Neural progenitor cell (in vitro differentiated cells): ENCODE measurements at places on chromosomes 5 and 9. TPM values are rescaled to one million over a fixed set of nuclear protein-coding genes. Genes with fewer than 3 reads are reported as not detected.
A peak's percentile ranks its signal among the peaks of the same experiment; 100 is the strongest.

GRCh38 chr9:123164285-123164684 lies 104.1 kb downstream of the STRBP start:
- no peak overlapping the region for H3K27ac ChIP-seq
- no peaks in the 10 kb centered on the region for H3K36me3 ChIP-seq
- no peaks in the 10 kb centered on the region for H3K27me3 ChIP-seq
- H3K4me3 ChIP-seq, result no peak overlapping the region
- no peaks in the 10 kb centered on the region for H3K4me1 ChIP-seq

DNA sequence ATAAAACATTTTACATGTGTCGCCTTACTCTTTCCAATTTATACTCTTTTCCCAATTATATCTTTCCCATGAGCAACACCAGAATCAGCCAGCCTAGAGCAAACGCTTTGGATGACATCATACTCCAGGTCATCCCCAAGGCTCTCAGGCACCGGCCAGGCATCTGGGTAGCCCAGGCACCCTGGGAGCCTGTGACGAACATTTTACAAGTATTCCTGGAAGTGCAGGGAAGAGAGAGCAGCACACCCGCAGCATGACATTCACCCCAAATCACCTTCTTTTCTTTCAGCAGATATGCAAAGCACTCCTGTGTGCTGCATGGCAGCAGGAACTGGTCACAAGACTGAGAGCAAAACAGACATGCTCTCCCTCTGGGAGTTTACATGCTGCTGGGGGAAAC lies 75.7 kb upstream of the SMIM23 start:
- H3K36me3 ChIP-seq, result no peaks in the 10 kb centered on the region
- H3K27me3 ChIP-seq, result no peaks in the 10 kb centered on the region
- no peak overlapping the region for H3K27ac ChIP-seq
- DNase-seq, result no peak
- no peaks in the 10 kb centered on the region for H3K4me1 ChIP-seq

DNA sequence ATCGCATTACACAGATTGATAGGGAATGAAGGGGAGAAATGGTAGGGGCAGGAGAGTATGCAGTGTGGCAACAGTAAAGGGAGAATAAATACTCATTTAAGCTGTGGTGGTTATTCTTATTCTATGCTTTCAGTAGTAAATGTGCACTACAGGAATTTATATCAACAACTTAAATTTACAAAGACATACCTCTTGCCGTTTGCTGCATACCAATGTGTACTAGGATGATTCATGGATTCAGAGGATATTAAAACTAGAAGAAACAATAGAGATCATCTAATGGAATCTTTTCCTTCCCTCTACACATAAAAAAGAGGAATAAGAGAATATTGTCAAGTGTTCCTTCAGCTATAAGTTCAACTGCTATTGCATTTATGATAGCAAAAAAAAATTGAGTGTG lies 103.3 kb upstream of the RASA1 start:
- no peak for DNase-seq
- no peak overlapping the region for H3K27ac ChIP-seq
- H3K36me3 ChIP-seq, result no peaks in the 10 kb centered on the region
- no peak overlapping the region for H3K4me3 ChIP-seq

DNA sequence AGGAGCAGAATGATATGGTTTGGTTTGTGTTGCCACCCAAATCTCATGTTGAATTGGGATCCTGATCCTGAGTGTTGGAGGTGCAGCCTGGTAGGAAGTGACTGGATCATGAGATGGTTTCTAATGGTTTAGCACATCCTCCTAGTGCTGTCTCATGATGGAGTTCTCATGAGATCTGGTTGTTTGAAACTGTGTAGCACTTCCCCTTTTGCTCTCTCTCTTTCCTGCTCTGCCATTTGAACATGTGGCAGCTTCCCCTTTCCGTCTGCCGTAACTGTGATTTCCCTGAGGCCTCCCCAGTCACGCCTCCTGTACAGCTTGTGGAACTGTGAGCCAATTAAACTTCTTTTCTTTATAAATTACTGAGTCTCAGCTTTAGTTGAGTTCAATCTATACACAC lies 756.8 kb upstream of the CDH6 start:
- H3K4me3 ChIP-seq, result no peak overlapping the region
- no peaks in the 10 kb centered on the region for H3K27me3 ChIP-seq
- no peaks in the 10 kb centered on the region for H3K4me1 ChIP-seq
- DNase-seq, result no peak
- no peak overlapping the region for H3K27ac ChIP-seq
- H3K36me3 ChIP-seq, result no peaks in the 10 kb centered on the region

DNA sequence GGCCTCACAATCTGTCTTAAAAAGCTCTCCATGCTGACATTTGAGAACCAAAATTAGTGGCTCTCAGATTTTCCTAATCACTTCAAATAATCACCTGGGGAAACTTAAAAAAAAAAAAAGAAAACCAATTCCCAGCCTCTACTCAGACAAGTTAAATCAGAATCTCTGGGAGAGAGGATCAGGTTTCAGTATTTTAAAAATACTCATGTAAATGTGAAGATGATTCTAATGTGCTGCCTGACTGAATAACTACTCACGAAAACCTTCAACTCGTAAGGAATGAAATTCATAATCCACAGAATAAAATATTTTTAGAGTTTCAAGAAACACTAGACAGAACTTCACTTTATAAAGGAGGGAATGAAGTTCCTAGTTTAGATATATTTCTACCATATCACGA lies 114.4 kb downstream of the SVEP1 start:
- H3K4me1 ChIP-seq, result no peaks in the 10 kb centered on the region
- H3K4me3 ChIP-seq, result no peak overlapping the region
- no peaks in the 10 kb centered on the region for H3K36me3 ChIP-seq
- DNase-seq, result no peak

GRCh38 chr9:92425474-92425873 lies 1.2 kb upstream of the OMD start:
- no peaks in the 10 kb centered on the region for H3K4me1 ChIP-seq
- H3K4me3 ChIP-seq, result no peak overlapping the region
- no peaks in the 10 kb centered on the region for H3K36me3 ChIP-seq
- DNase-seq, result no peak

DNA sequence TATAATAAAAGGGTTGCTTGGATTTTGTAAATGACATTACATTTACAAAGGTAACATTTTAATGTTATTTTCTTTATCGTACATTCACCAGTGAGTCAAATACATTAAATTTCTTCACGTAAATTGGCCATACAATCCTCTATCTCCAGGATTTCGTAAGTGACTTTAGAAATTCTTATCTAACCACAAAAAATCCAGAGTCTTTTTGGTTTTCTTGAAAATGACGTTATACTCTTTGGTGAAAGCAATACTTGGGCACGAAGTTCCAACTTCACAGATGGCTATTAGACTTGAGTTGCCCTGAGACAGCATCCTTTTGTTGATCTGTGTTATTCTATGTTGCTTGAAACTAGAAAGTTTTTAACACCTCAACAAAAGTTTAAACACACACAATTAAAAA lies 87.4 kb upstream of the CDH10 start:
- no peak overlapping the region for H3K27ac ChIP-seq
- DNase-seq, result no peak
- H3K36me3 ChIP-seq, result no peaks in the 10 kb centered on the region
- no peaks in the 10 kb centered on the region for H3K4me1 ChIP-seq

GRCh38 chr5:25619273-25619672 lies 974.5 kb upstream of the CDH10 start:
- DNase-seq, result no peak
- no peaks in the 10 kb centered on the region for H3K27me3 ChIP-seq
- no peaks in the 10 kb centered on the region for H3K36me3 ChIP-seq
- H3K4me3 ChIP-seq, result no peak overlapping the region
- no peaks in the 10 kb centered on the region for H3K4me1 ChIP-seq

GRCh38 chr5:15004506-15004905 lies 132.9 kb upstream of the ANKH start:
- H3K27ac ChIP-seq, result no peak overlapping the region
- no peak for DNase-seq
- no peak overlapping the region for H3K4me3 ChIP-seq
- H3K36me3 ChIP-seq, result no peaks in the 10 kb centered on the region
- H3K4me1 ChIP-seq, result no peaks in the 10 kb centered on the region

- H3K4me1 ChIP-seq, result peaks cover 22% of the 10 kb centered on the region
- no peak overlapping the region for H3K27ac ChIP-seq
- H3K27me3 ChIP-seq, result no peaks in the 10 kb centered on the region
- DNase-seq, result no peak
- H3K4me3 ChIP-seq, result no peak overlapping the region
These were observed 321.5 kb downstream of the NTRK2 start for GRCh38 chr9:84990850-84991513.

DNA sequence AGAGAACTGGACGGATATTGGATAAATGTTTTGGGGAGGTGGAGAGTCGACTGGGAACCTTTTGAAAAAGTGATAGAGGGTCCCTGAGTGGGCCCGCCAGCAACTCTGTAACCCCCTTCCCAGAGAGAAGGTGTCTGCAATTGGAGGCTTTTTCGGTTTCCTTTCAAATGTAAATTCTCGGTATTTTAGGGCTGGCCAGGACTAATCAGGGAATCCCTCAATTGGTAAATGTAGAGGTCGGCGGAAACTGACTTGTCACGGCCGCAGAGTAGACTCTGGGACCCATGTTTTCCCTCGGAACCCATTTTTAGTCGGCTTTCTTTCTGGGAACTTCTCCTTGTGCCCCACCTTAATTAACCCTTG lies 524 bp downstream of the CCNB1 start:
- peaks cover 19% of the 10 kb centered on the region for H3K36me3 ChIP-seq
- peaks cover 21% of the 10 kb centered on the region for H3K4me1 ChIP-seq
- H3K4me3 ChIP-seq, result peak overlapping the region; percentile 72
- no peaks in the 10 kb centered on the region for H3K27me3 ChIP-seq
- peak; percentile 36 for DNase-seq

DNA sequence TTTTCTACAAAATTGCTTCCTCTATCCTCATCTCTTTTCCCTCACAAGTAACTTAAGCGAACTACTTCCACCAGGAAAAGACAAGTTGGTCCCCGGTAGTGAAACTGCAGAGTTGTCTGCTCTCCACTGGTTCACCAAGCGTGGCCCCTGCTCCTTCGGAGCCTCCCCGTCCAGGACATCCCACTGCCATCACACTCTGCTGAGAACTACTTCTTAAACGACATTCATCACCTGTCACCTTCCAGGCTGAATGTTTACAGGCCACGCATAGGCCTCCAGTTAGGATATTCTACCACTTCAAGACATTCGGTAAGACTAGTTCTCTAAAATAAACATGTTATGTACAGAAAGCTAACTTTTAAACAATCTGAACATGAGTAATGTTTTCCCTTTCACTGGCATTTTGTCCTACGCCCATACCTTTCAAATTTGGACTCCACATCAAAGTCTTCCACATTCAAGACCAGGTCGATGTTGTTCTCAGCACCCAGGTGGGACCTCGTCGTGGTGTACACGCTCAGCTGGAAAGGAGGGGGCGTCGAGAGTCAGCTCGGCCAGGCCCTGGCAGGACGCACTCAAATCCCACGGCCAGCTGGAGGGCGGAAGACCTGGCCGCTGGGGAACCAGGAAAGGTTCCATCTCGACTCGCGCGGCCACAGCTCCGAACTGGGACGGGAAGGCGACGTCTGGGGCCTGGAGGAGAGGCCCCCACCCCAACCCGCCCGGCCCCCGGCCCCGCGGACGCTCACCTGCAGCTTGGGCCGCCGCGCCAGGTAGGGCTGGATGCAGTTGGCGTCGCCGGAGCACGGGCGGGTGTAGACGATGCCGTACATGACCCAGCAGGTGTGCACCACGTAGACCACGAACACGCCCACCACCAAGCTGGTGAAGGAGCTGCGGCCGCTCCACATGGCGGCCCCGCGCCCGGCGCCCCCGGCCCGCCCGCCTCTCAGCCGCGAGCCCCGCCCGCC lies 683 bp downstream of the CLPTM1L start:
- H3K27me3 ChIP-seq, result no peaks in the 10 kb centered on the region
- H3K4me3 ChIP-seq, result peak overlapping the region; percentile 92
- H3K4me1 ChIP-seq, result peaks cover 10% of the 10 kb centered on the region
- DNase-seq, result peak; percentile 39
- H3K36me3 ChIP-seq, result no peaks in the 10 kb centered on the region

DNA sequence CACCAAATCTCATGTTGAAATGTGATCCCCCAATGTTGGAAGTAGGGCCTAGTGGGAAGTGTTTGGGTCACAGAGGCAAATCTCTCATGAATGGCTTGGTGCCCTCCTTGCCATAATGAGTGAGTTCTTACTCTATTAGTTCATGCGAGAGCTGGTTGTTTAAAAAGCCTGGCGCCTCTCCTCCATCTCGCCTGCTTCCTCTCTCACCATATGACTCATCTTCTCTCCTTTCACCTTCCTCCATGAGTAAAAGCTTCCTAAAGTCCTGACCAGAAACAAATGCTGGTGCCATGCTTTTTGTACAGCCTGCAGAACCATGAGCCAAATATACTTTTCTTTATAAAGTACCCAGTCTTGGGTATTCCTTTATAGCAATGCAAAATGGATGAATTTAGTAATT lies 20.9 kb upstream of the ARHGAP26 start:
- no peak overlapping the region for H3K4me3 ChIP-seq
- H3K27ac ChIP-seq, result no peak overlapping the region
- H3K36me3 ChIP-seq, result no peaks in the 10 kb centered on the region

DNA sequence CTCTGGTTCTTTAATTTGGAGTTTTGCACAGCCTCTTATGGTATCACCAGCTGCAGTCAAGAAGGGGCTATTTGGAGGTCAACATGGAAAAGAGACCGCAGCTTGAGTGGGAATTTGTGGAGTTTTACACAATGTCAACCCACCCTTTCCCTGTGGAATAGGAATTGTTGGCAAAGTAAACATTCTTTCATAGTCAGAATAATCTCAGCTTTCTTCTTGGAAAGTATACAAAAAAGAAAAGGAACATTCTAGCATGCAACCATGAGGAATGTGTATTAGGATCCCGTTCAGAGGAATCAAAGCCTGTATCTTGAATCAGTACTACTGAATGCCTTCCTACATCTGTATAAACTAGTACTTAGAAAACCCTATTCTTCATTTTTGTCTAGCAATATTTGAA lies 107.6 kb downstream of the LURAP1L start:
- H3K4me3 ChIP-seq, result no peak overlapping the region
- H3K36me3 ChIP-seq, result no peaks in the 10 kb centered on the region
- no peak overlapping the region for H3K27ac ChIP-seq
- DNase-seq, result no peak
- no peaks in the 10 kb centered on the region for H3K4me1 ChIP-seq

DNA sequence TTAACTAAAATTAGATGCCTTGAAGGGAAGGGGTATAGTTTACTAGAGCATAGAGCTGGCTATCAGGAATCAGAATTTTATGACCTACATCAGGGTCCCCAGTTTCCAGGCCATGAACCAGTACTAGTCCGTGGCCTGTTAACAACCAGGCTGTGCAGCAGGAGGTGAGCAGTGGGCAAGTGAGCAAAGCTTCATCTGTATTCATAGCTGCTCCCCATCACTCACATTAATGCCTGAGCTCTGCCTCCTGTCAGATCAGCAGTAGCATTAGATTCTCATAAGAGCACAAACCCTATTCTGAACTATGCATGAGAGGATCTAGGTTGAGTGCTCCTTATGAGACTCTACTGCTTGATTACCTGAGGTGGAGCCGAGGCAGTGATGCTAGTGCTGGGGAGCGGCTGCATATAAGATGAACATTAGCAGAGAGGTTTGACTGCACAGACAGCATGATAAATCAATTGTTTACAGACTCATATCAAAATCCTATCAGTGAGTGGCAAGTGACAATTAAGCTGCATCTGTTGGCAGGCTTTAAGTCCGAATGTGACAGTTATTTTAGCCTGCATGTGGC lies 44.6 kb downstream of the TAF11L14 start:
- H3K27ac ChIP-seq, result no peak overlapping the region
- H3K36me3 ChIP-seq, result no peaks in the 10 kb centered on the region
- no peaks in the 10 kb centered on the region for H3K4me1 ChIP-seq
- no peak for DNase-seq
- H3K27me3 ChIP-seq, result no peaks in the 10 kb centered on the region

The DAB2IP gene
- 24.3 and 41.7 TPM in 2 replicates for total RNA-seq

The CENPK gene
- total RNA-seq, result 73.7 and 134 TPM in 2 replicates

The GOLM1 gene
- 73.7 and 83.5 TPM in 2 replicates for total RNA-seq

The TNFAIP8 gene
- total RNA-seq, result 35.6 and 40.6 TPM in 2 replicates

The KLF4 gene
- total RNA-seq, result 0.51 and 2.1 TPM in 2 replicates

The FOXD1 gene
- 0.12 TPM in 1 of 2 replicates, not detected in the other for total RNA-seq

The CAMSAP1 gene
- 39.3 and 44.9 TPM in 2 replicates for total RNA-seq

The PNPLA7 gene
- total RNA-seq, result 0.13 and 0.31 TPM in 2 replicates
